ENCODE measurements at places on chromosomes 11 and 22.

DNA sequence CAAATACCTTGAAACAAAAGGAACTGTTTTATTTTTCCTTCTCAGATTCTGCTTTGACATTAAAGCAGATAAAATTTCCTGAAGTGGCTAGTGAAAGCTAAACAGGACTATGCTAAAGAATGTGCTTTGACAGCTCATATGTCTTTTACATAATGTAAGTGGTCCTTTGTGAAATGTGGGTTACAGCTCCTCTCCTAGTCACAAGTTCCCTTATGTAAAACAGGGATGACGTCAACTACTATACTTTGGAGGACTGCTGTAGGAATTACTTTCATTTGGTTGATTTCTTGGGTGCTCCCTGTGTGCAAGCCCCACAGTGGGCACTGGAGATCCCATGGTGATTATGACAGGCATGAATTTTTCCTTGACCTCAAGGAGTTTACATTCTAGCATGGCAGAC lies 216.6 kb upstream of the NARS2 start:
- no peak for DNase-seq

GRCh38 chr11:10438458-10438857 lies 16.6 kb upstream of the AMPD3 start:
- no peak for DNase-seq

GRCh38 chr11:63920939-63921417 lies 4.0 kb upstream of the RCOR2 start:
- DNase-seq = peak; percentile 44

DNA sequence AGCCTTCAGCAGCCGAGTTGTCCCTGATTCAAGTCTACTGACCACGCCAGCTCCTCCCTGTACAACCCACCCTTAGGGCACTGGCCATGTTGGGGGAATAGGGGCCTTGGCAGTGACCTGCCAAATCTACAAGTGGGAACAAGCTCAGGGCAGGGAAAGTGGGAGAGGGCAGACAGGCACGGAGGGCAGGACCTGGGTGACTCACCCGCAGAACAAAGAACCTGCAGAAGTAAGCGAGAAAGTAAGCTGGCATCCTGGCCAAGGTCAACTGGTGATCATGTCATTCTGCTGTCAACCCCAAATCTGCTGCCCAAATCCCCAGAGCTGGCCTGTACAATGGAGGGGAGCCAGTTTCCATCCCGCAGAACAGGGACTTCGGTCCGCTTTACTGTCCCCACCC lies 7.9 kb upstream of the SCGB1A1 start:
- DNase-seq = no peak

GRCh38 chr22:26547426-26547825 lies 35.2 kb upstream of the TFIP11 start:
- DNase-seq = no peak

- peak; percentile 73 for DNase-seq
Observed at GRCh38 chr22:38110863-38111852, 674 bp upstream of the BAIAP2L2 start.

DNA sequence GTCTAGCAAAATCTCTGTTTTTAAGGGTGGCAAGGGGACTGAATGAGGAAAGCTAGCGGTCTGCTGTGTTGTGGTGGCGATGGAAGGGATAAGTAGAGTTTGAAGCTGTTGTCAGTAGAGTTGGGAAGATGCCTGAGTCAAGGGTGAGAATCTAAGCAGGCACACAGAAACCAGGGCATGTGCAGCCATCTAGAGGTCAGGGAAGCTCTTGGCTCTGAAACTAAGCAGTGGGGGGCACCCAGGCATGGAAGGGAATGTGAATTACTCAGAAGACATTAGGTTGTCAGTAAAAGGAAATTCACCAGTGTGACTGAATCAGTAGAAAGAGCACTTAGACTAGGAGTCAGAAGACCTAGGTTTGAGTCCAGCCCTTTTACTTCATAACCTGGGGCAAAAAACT lies 15.4 kb downstream of the BMAL1 start:
- DNase-seq = no peak

- no peak for DNase-seq
Observed at GRCh38 chr11:75315439-75315805, 36.0 kb downstream of the ARRB1 start.

- DNase-seq = no peak
Observed at GRCh38 chr11:128315933-128316332, 271.4 kb downstream of the ETS1 start.

- peak; percentile 58 for DNase-seq
Observed at GRCh38 chr11:110763249-110764011, 51.2 kb upstream of the ARHGAP20 start.

- no peak for DNase-seq
Observed at GRCh38 chr11:93053864-93054263, 84.4 kb downstream of the MTNR1B start.

GRCh38 chr11:27557226-27557625 lies 50.7 kb upstream of the LIN7C start:
- no peak for DNase-seq

DNA sequence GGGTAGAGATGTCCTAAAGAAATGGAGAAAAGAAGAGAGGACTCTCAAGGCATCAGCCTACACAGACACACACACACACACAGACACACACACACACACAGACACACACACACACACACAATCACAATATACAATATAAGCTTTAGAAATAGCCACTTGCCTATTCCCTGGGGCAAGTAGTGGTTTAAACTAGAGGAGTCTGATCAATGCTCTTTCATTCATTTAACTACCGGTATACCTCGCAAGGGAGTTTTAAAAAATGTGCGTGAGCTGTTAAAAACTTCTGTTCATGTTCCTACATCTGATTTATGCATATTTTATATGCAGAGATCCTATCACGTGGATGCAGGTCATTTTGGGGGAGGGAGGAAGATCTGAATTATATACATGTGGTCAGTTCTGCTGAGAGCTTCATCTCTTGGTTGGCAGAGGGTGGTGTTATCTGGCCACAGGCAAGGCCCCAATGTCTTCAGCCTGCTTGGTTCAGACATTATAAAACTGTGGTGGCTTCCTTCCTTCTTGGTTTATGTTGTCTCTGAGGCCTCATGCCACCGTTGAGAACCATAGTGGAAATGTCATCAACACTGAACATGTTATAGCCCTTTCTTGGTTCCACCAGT lies 56.6 kb downstream of the SYT13 start:
- no peak for DNase-seq

DNA sequence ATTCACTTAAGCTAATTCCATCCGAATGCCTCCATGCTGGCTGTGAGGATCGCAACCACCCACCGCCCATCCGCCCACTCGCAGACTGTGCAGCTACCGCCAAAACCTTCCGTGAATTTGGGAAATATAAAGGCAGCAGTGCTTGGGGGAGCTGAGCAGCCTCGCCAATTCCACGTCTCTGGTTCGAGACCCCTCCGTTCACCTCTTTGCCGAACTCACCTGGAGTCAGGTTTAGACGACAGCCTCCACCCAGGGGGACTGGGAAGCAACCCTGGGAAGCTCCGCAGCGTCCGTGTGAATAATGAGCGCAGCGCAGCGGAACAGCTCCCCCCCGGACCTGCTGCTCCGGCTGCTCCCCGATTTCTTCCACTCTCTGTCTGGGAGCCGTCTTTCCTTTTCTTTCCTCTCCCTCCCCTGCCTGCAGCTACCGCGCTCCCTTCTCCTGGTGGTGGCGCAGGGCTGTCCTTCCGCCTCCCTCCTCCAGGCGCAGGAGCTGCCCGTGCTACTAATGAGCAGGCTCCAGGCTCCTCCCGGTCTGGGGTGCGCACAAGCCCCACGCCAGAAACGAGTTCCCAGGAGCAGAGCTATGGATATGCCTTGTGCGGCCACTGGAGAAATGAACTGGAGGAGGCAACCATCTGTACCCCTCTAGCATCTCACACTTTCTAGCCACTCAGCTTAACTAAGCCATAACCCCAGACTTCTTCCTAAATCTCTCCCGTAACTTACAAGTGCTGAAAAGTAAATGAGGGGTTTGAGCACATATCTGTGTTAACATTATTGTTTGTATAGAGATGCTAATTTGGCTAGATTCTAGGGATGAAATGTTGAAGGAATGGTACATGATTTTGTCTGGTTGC lies 107.3 kb downstream of the XKR3 start:
- no peak for DNase-seq

DNA sequence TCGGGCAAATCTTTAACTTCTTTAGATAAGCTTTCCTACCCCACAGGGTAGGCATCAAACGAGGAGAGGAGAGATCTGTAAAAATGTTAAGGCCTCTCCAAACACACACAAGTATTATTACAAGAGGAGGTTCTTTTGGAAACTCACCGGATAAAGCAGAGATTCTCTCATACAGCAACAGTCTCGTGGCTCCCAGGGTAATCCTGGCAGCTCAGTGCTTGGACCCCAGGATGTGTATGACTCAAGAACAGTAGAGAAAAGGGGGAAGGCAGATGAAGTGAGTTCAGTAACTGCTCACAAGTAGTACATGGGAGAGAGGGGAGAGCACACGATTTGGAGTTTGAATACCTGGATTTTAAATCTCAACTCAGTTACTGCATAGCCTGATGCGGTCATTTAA lies 120.9 kb downstream of the FEZ1 start:
- DNase-seq = no peak
